ENCODE measurements at places on chromosomes 5 and 9.

GRCh38 chr5:113205807-113206206 lies 229.0 kb downstream of the TSSK1B start:
- no peak for DNase-seq

- DNase-seq: no peak
These were observed 167.6 kb upstream of the MSX2 start for GRCh38 chr5:174556756-174557155.

DNA sequence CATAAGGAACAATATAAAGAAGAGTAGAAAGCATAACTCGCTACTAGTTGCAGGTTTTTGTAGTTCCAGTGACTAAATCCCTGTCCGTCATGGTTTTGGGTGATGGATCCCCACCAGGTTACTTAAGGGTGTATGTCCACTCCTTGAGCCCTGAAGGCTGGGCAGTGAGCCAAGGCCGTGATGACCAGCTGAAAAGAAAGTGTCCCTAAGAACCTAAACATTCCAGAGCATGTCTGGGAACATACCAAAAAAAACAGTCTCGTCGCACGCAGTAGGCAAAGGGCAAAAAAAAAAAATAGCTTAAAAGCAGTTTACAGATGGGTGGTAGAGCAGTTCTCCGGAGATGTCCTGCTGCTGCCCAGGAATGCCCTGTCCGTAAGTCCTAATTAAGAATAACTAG lies 21.4 kb upstream of the SNAPC3 start:
- no peak for DNase-seq

GRCh38 chr9:20872340-20872977 lies 159.0 kb downstream of the HACD4 start:
- no peak for DNase-seq

DNA sequence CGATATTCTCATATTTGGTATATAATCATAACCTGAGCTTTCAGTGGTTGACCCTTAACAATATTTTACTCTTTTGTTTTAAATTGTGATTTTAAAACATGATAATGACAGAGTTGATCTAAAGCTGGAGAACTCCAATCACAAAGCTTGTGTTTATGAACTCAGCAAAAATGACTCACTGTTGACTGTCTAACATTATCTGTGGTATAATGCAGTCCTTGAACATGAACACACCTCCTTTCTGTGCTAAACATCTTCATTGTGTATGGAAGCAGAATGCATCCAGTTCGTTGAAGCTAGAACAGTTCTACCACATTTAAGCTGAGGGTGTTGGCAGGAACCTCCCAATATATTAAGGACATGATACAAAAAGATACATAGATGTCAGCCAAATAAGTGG lies 1030.2 kb upstream of the SEMA6A start:
- no peak for DNase-seq

- DNase-seq: no peak
These were observed 1.6 kb downstream of the REEP2 start for GRCh38 chr5:138440159-138441073.

DNA sequence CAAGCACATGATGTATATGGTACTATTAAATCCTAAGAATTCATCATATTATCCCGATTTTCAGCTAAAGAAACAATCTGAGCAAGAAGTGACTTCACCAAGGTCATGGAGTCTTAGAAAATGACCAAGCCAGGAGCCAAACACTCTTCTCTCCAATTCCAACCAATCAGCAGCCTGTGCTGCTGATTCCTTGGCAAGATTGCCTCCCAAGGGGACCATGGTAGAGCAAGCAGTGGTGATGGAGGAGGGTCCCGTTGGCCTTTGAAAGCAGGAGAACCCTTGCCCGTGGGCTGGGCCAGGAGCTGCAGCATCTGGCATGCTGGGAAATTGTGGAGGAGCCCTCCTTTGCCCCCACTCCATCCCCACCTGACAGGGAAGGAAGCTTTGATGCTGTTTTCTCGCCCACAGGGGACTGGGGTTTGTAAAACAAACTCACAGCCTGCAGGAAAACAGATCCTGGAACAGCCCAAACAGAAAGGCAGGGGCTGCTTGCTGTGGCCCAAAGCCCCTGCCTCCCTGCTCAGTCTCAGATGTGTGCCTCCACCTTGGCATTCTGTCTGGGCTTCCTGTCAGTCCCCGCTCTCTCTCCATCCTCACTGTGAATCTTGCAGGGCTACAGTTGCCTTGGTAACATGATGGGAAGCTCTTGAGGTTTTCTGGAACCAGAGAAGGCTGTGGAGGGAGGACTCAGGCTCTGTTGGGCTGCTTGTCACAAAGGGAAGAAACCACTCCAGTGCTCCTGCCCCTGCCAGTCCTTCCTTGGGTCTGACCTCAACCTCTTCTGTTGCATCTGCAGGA lies 70.8 kb upstream of the HSPA9 start:
- no peak for DNase-seq

DNA sequence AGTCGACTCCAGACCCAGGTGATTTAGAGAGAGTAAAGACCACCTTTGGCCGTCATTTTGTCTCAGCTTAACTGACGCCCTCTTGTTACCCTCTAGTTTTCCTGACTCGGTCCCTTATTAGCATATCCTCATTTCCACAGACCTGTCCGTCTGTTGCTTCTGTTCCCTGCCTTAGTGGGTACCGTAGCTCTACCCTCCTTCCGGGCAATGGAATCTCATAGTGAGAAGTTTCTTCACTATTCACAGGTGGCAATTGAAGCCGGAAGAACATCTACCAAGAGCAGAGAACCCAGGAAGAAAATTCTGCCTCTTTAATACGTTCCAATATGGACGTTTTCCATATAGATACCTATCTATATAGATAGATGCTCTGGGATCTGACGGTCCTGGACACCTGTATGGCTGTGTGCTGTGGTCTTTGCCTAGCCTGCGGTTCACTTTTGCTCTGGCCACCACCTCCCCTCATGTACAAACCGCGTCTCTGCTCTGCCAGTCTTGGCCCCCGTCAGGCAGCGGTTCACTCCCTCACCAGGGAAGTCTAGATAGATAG lies 652 bp upstream of the TMEM161B start:
- no peak for DNase-seq
